Renal cortical epithelial cell (primary cell): ENCODE measurements at places on chromosomes 7 and 10. TPM values are rescaled to one million over a fixed set of nuclear protein-coding genes. Genes with fewer than 3 reads are reported as not detected.
A peak's percentile ranks its signal among the peaks of the same experiment; 100 is the strongest.

GRCh38 chr10:133141144-133141957 is 18.7 kb upstream of the KNDC1 start:
- DNase-seq, result no peak

ADAM22 gene
- 1.2 and 1.6 TPM in 2 replicates for total RNA-seq

DNA sequence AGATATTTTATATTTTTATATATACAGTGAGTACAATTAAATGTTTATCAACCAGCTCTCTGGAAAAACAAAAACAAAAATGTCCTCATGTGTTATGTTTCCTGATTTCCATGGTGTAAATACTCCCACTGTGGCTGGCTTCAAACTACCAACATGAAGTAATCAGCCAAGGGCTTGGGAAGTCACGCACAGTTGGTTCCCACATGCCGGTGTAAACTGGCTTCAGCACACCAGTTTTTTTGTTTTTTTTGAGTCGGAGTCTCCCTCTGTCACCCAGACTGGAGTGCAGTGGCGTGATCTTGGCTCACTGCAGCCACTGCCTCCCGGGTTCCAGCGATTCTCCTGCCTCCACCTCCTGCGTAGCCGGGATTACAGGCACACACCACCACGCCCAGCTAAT is 11.8 kb downstream of the OSBPL3 start:
- DNase-seq, result peak; percentile 96

RSBN1L gene
- 9.9 and 24.5 TPM in 2 replicates for total RNA-seq

DNA sequence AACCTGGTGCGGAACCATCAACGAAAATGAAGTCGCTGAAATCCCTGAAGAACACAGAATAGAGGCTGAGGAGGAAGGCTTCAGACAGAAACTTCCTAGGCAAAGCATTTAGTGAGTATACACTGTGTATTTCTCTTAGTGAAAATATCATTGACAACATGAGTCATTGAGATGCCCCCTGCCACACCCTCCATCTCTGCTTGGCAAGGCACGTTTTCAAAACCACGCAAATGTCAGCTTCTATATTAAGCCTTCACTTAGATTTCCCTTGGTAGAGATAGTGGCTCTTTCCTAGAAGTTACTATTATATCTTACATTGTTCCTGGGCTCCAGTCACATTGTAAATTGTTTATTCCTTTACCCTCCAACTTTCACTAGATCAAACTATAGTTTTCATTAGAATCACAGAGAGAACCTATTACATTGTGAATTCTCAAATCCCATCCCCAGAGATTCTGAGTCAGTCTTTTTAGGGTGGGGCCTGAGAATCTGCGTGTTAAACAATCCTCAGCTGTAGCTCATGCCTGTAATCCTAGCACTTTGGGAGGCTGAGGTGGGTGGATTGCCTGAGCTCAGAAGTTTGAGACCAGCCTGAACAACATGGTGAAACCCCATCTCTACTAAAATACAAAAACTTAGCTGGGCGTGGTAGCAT is 4.6 kb upstream of the SKAP2 start:
- no peak for DNase-seq

GRCh38 chr10:66321723-66322665 is 603.8 kb upstream of the LRRTM3 start:
- DNase-seq, result no peak

GRCh38 chr7:68176974-68177373 is 1180.3 kb downstream of the TYW1 start:
- peak; percentile 22 for DNase-seq

PILRA gene
- 0.35 and 2.0 TPM in 2 replicates for total RNA-seq

DNA sequence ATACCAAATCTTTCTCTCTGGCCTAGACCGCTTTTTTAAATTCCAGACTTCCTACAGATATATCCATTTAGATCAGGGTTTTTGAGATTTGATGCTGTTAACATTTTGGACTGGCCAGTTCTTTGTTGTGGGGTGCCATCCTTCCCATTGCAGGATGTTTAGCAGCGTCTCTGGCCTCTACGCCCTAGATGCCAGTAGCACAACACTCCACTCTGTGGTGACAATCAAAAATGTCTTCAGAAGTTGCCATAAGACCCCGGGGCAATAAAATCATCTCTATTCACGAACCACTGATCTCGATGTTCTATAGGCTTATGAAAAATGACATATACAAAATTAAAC is 46.3 kb downstream of the HDAC9 start:
- DNase-seq, result no peak

LCOR gene
- 24.0 and 49.2 TPM in 2 replicates for total RNA-seq

GRCh38 chr10:121648059-121648458 is 49.8 kb upstream of the FGFR2 start:
- DNase-seq, result no peak

DNA sequence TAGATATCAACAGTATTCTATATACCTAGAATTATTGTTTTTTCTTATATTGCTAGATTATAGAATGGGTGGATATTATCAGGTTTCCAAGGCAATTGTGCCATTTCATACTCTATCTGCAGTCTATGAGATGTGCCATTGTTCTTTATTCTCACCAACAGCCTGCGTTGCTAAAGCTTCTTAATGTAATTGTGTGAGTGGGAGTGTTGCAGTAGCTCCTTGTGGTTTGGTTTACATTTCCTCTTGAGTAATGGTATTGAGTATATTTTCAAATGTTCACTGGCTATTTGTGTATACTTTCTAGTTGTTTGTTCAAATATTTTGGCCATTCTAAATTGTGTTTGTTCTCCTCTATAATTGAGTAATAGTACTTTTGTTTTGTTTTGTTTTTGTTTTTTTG is 199.2 kb downstream of the TFEC start:
- no peak for DNase-seq

GRCh38 chr7:31310321-31310935 is 30.1 kb downstream of the NEUROD6 start:
- no peak for DNase-seq

DNA sequence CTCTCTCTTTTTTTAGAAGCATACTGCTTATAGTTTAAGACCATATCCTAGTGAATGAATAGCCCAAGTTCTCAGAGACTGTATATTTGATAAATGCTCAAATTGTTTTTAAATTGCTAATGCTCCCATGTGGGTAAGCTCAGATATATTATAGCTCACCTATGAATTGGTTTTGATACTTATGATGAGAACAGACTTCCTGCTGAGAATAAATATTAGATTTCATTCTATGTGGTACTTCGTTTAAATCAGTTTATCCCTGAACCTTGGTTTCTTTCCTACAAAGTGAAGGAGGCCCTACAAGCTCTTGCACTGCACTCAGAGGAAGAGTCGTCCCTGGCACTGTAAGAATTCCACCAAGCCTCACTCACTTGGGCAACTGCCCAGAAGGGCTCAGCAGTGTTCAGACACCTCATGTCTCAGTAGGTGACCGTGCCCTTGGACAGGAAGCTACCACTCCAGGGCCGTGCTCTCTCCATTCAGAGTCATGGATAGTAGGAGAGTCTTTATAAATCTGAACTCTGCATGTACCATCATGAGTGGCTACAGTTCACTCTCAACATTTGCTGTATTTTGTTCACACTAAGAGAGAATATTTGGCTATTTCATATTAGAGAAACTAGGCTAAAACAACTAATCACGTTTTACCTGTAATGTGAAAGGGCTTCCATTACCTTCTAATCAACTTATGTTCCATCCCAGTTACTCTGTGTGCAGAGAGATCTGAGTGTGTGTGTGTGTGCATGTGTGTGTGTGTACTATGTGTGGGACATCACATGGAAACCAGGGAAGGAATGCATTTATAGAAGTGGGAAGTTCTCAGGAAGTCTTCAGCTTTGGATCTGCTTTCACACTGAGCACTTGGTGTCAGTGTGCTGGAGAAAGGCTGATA is 93.8 kb downstream of the PTPRE start:
- peak; percentile 63 for DNase-seq

- no peak for DNase-seq
These were observed 91.7 kb downstream of the ELFN1 start for GRCh38 chr7:1761774-1762173.

LIPF gene
- not detected in 2 replicates for total RNA-seq

GRCh38 chr7:127578036-127578684 is 7.2 kb downstream of the GCC1 start:
- no peak for DNase-seq

- DNase-seq, result no peak
These were observed 169.6 kb upstream of the PTN start for GRCh38 chr7:137513091-137513490.

SEMA3A gene
- 7.1 and 16.0 TPM in 2 replicates for total RNA-seq

C10orf143 gene
- 0.85 TPM in 1 of 2 replicates, not detected in the other for total RNA-seq

DNA sequence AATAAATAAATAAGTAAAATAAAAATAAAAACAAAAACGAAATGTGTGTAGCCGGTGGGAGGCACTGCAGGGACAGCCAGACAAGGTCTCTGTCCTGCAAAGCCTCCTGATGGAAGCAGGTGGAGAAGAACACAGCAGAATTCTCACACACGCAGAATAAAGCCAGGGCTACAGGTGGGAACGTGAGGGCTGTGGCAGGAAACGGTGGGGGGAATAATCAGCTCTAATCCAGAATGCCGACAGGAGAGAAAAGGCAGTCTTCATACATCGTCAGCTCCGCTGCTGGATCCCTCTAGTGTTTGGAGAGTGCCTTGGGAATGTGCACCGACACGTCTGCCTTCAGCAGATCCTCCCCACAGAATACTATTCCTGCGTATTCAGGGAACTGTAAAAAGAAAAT is 6.8 kb upstream of the SNX8 start:
- DNase-seq, result no peak

GRCh38 chr10:33477291-33478088 is 143.0 kb upstream of the NRP1 start:
- no peak for DNase-seq

GRCh38 chr10:13404305-13404759 is 56.2 kb upstream of the SEPHS1 start:
- no peak for DNase-seq

OSBPL3 gene
- total RNA-seq, result 42.7 and 43.8 TPM in 2 replicates

- DNase-seq, result no peak
These were observed 144.7 kb downstream of the GRK5 start for GRCh38 chr10:119352042-119352441.

LLCFC1 gene
- not detected in 2 replicates for total RNA-seq

DNA sequence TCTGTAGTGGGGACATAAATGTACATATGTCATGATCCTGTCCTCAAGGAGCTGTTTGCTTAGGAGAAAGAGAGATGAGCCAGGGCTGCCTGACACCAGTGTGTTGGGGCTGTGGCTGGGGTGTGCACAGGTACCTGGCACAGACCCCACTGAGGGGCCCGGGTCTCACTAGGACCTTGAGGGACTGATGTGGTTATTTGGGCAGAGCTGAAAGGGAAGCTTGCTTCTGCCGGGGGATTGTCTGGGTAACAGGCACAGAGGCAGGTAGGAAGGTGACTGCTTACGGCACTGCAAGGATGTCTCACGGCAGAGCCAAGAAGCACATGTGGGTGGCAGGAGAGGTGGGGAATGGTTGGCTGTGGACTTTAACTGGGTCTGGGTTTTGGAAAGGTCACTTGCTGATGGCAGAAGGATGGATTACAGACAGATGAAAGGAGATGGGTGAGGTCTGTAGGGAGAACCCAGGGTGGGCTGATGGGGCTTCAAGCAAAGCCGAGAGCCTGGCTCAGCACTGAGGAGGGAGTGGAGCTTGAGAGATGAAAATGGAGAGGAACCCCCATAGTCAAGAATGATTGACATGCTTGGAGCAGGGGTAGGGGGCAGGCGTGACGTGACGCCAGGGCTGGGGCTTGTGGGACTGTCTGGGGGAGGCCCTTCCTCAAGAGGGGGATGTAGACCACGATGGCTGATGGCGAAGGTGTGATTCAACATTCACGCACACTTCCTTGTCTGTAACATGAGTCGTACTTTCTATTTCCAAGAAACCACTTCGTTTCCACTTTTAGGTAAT is 207.7 kb upstream of the SHH start:
- DNase-seq, result no peak

- peak; percentile 44 for DNase-seq
These were observed 103.6 kb downstream of the MKLN1 start for GRCh38 chr7:131431289-131431688.

KLHL7 gene
- 50.6 and 53.1 TPM in 2 replicates for total RNA-seq
